ENCODE measurements at places on chromosomes 12 and 14.

DNA sequence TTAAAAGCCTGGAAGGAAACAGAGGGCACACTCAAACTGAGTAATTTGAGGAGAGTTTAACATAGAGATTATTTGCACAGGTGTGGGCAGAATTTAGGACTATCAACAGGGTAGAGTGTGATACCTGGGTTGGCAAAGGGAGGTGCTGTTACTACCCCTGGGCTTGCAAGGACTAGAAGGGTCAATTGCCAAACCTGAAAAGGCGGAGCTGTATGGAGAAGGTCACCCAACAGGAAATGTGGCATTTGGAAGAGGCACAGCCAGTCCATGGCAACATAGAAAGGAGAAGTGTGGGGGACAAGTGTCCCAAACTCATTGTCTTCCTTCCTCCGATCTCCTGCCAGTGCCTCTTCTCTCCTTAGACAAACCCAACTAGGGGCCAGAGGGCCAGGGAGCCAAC, 21.6 kb upstream of the MED13L start:
- no peak for DNase-seq

- peak; percentile 89 for DNase-seq
These were observed 10.0 kb upstream of the CDC42BPB start for GRCh38 chr14:103067231-103067954.

- DNase-seq = no peak
These were observed 413.2 kb downstream of the SOX5 start for GRCh38 chr12:23536293-23536692.

- DNase-seq = no peak
These were observed 1.3 kb downstream of the GPR65 start for GRCh38 chr14:88005978-88006851.

Data from small intestine (tissue), 16 donors.